NCI-H524 (cell line): ENCODE measurements at places on chromosomes 5 and 9.

GRCh38 chr5:151215546-151215880 lies 8.4 kb downstream of the CCDC69 start:
- no peak for DNase-seq

DNA sequence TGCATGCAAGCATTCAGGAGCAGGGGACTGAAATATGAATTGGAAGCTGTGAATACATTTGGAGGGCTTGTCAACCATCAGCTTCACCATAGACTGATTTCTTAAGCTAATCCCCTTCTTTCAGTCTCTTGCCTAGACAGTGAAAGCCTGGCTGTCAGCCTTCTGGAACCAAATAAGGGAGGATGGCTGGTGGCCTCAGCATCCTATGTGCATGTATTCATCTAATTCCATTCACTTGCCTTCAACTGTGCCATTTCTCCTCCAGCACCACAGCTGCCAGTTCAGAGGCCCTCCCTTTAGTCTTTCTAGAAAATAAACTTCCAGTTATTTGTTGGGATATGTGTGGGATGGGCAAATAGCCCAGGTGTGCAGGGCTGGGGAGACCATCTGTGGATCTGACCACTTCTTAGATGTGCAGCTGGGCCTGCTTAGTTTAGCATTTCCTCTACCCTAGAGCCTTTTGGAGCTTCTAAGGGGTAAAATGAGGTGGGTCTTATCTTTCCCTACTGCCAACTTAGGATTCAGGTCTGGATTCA lies 62.1 kb downstream of the AOPEP start:
- DNase-seq = peak; percentile 35

DNA sequence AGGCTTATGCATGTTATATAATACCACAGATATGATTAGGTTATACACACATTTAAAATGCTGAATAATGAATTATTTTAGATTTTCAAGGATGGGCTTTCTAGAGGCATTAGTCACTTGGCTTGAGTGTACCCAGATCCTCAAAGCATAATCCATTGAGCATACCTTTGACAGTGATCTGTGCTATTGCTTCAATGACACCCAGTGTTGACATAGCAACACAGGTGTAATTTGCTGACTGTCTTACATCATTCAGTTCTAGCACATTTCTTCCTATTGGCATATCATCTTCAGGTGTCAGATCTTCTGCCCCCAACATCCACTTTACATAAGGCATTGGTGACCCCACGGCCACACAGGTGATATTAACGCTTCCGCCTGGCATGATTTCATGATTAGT lies 721.5 kb upstream of the DMAC1 start:
- DNase-seq = no peak

DNA sequence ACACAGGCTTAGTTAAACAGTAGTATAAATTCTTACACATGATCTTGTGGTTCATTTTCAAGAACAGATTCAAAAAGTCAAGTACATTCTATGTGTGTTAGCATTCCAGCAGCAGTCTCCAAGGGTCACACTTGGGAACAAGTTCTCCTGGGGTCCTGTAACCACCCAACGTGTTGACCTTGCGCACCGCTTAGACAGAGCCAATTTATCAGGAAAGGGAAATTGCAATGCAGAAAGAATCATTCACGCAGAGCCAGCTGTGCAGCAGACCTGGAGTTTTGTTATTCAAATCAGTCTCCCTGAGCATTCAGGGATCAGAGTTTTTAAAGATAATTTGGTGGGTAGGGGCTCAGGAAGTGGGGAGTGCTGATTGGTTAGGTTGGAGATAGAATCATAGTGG lies 8.5 kb upstream of the RXFP3 start:
- no peak for DNase-seq

- DNase-seq = no peak
These were observed 119.8 kb downstream of the PRDM6 start for GRCh38 chr5:123208668-123209501.

GRCh38 chr5:81759632-81760005 lies 8.7 kb upstream of the SSBP2 start:
- DNase-seq = no peak

- no peak for DNase-seq
These were observed 567.2 kb downstream of the EFNA5 start for GRCh38 chr5:107103522-107103921.

DNA sequence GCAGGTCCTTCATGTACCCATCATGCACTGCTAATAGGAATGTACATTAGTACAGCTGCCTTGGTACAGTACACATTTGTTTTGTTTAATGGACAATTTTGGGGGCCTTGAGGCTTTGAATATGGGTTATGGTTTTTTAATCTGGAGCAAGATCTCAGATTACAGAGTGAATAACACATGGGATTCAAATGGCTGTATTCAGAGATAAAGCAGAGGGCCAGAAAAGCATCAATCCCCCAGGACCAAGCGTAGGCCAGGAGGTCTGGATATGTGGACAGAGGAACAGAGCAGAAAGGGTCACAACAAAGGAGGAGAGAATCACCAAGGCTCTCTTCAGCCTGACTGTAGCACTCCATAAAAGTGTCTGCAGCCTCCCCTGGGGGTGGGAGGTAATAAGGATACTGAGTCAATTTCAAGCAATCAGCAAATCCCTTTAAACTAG lies 47.7 kb upstream of the STK32A start:
- DNase-seq = no peak

DNA sequence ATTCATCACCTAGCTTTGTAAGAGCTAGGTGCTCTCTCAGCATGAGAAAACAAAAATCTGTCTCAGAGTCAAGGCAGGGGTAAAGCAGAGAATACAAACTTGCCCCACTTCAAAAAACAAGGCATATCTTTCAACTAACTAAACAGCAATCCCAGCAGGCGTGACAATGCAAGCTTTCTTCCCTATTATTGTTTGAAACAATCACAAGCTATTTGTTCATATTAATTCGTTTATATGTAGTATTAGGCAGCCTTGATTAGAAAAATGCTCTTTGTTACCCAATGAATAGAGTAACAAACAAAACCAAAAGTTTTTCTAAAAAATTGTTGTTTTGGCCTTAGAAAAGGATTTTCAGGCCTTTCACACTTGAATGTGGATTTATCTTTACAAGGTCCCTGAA lies 71.1 kb downstream of the LPAR1 start:
- DNase-seq = no peak

DNA sequence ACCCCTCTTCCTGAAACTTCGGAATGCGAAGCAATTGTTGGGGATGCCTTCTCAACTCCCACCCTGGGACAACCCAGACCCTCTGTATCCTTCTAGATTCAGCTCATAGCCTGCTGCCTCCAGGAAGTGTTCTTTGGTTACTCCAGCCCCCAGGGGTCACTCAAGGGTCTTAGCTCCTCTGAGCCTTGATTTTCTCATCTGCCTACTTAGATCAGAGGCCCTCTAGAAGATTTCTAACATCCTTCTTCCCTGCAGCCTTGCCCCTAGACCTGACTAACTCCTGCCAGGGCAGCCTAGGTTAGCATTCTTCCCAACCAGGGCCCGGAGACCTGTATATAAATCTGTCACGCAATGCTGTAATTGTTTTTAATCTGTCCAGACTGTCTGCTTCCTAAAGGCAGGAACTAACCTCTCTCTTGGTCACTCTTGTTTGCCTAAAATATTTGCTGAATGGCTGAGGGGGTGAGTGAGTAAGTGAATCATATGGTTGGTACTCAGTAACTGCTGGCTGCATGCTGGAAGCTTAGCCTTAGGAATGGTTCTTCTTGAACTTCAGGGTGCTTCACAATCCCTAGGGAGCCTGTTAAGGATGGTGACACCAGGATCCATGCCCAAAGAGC lies 8.2 kb downstream of the GALNT10 start:
- peak; percentile 28 for DNase-seq

DNA sequence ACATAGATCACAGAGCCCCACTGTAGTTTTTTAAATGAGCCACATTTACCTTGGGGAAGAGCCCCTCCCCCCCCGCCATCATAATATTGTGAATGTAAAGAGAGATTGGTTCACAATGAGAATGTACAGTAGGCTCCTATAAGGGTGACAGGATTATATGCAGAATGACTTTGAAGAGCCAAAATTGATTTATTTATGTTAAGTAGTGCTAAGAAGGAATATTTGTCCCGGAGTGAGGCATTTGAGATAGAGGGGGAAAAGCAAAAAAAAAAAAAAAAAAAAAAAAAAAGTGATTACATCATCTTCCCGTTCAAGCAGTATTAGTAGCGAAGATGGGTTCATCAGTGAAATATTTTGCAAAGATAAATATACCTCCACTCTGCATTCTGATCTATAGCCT lies 73.9 kb downstream of the PIK3R1 start:
- DNase-seq = no peak

DNA sequence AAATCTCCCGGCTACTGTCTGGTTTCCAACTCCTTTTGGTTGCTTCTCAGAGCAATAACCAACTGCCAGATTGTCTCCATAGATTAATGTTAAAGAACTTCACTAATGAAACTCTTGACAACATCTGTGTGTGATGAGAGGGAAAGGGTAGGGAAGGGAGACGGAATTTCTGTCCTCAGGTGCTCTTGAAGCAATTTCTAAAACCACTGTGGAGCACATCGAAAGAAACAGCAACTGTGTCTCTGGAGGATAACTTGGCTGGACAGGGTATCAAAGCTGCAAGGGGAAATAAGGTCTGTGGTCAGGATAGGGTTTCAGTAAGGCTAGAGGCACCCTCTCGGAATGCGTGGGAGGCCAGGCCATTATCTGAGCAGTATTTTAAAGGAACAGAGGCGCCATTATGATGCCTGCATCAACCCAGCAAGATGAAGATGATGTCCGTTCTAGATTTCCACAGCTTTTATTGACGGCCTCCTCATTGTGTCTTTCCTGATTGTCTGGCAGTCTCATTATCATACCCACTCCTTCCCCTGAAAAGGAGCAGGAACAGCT lies 76.6 kb downstream of the RORB start:
- DNase-seq = no peak

DNA sequence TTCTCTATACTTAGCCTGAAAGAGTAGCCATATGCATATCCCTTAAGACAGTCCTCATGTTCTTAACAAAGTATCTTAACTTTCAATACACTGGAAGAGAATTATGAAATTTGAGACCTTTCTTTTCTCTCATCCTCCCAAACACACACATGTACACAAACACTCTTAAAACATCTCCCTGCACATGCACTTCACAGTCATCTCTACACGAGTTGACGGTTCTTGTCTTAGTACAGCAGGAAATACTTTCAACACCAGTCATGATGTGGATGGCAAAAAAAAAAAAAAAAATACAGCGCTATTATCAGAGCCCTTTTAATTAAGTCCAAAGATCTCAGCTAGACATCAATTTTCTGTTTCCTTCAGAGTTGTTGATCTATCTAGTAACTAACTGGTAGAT lies 43.6 kb upstream of the PCSK1 start:
- peak; percentile 72 for DNase-seq

DNA sequence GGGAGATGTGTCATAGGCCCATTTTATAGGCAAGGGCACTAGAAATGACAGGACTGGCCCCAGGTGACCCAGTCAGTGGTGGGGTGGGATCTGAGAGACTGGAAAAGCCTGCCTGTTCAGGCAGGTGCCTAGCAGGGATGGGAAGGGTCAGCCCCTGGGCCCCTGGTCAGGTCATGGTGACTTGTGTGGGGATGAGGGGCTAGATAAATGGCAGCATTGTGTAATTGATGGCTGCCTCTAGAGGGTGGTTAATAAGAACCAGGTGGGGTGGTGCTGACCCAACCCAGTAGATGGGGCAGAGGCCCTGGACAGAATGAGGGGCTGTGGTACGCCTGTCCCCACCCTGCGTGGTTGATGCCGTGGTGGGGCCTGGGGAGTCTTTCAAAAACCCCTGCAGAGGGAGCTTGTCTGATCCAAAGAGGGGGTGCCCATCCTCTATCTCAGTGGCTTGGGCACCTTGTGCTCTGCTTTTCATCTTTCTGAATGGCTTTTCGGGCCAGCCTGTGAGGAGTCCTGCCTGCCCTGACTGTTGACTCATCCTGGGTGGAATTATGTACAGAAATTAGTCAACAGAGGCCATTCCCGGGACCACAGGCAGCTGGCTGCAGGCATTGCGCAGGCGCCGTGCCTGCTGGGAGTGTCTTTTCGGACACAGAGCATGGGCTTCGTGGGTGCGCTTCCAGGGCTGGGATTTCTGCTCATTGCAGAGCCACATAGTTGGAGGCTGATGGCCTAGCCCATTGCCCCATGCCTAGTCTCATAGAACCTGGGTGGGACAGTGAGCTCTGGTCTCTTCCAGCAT lies 93.6 kb upstream of the PITX1 start:
- no peak for DNase-seq

- no peak for DNase-seq
These were observed 255.0 kb downstream of the EFNA5 start for GRCh38 chr5:107415762-107416161.

- no peak for DNase-seq
These were observed 97.1 kb downstream of the NRG2 start for GRCh38 chr5:139946006-139946405.

DNA sequence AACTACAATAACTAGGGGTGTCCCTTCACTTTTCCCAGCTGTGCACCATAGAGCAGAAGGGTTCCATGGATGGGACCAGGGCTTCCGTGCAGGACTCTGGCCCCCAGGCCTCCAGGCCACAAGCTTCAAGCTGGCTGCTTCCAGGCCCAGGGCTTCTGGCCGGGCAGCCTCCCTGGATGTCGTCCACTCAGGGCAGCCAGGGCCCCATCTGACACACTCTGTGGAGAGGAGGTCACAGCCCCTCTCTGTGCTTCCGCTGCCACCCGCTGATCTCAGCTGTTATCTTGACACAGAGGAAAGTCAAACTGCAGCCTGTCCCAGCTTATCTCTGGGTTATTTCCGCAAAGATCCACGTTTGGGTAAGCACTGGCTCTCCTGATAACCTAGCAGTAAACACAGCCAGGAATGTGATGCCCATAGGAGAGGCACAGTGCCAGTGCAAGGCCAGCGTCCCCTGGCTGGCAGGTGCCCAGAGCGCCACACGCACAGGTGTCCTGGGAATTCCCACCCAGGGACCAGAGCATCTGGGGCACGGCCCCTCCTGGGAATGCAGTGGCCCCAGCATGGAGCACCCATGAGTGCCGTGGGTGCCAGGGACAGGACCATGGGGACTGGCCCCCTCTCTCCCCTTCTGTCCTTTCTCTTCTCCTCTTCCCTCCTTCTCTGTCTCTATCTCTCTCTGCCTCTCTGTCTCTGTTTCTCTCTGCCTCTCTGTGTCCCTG lies 15.6 kb upstream of the SLC6A19 start:
- no peak for DNase-seq

DNA sequence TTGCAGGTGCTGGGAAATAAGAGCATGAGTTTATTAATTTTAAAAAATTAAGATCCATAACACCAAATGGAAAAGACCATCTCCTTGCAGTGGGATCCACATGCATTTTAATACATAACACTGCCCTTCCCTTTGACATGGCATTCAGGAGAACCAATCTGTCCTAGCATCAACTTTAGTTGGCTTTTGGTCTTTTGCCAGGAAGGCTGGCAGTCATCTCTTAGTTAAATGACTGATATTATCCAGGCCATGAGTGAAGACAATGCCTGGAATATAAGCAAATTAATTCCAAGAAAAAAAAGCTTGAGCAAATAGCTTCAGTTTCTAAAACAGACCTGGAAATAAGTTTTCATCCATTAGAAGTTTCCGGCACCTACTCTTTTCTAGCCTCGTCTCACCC lies 55.1 kb upstream of the OTULINL start:
- no peak for DNase-seq

DNA sequence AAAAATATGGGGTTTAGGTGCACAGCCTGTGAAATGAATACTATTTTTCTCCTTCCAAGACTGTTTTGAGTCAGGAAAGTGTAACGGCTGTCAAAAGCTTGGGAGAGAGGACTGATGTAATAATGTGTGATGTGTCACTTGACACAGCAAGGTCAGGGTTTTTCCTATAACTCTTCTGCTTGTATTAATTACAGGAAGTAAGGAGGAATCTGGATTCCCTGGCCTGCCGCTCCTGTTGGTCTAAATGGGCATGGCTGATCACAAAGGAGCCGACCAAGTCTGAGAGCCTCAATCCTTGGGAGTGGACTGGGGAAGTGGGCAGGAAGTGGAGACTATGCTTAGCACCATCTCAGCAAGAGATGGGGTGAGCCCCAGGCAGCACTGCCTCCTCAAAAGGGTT lies 16.7 kb upstream of the SLC28A3 start:
- no peak for DNase-seq
